RCC 7860 (cell line): ENCODE measurements at places on chromosomes 2 and 18.
A peak's percentile ranks its signal among the peaks of the same experiment; 100 is the strongest.

DNA sequence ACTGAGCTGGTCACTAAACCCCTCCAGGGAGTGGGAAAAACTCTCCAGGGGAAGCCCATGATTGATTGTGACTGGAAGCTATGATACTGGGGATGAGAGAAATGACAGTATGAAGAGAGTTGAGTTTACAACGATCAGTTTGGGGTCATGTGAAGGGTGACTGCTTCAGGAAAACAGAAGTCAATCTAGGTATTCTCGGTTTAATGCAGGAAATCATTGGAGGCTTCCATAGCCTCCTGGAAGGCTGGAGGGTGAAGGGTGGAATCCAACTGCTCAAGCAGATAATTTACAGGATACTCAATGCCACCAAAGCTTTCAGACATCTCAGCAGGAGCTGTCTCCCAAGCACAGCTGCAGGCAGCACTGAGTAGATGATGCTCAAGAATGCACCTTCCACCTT is 154.6 kb downstream of the ZNF516 start:
- no peak for DNase-seq

DNA sequence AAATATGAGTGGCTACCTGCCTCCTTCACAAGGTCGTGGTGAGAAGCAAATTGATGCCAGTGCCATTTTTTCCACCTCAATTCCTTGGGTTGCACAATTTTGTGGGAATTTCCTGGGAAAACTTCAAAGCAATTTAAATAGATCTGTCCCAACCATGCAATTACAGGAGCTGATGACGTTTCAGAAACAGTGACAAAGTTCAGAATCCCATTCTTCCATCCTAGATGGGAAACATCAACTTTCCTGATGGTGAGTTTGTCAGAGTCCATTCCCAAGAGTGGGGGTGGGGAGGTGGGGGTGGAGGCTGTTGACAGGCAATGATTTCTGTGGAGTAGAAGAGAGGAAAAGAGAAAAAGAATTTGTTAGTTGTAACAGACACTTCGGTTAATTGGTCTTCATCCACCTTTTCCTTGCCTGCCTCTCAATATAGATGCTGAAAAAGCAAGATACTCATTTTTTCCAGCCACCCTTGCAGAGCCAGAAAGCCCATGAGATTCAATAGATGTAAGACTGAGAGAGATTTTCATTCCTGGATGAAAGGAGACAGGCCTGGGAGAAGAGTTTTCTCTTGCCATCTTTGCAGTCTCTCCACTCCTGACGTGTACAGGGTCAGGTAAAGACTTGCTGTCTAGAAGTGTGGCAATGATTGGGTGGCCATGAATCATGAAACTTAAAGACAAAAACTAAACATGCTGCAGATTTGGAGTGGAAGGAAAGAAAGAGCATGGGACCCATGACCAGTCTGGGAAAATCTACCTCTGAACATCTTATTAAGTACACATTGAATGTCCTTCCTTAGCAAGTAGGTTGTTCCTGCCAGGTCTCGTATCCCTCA is 47.3 kb downstream of the SOCS6 start:
- DNase-seq, result no peak

DNA sequence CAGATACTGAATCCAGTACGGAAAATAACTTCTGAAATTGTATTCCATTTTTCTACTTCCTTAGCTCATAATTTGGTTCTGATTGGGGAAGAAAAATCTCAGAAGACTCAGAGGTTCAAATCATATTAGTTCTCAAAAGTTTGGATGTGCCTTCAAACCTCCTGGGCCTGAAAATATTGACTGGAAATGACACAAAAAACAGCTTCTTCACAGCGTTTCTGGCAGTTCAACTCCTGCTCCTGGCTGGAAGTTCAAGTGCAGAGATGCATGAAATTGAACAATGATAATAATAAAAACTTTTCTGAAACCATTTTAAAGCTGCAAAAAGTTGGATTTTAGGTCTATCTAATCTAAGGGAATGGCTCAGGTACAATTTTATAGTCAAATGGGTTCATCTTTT is 1459.9 kb upstream of the CELF4 start:
- no peak for DNase-seq

- peak; percentile 12 for DNase-seq
Measured at GRCh38 chr2:72745679-72746368, 80.0 kb downstream of the EXOC6B start.

DNA sequence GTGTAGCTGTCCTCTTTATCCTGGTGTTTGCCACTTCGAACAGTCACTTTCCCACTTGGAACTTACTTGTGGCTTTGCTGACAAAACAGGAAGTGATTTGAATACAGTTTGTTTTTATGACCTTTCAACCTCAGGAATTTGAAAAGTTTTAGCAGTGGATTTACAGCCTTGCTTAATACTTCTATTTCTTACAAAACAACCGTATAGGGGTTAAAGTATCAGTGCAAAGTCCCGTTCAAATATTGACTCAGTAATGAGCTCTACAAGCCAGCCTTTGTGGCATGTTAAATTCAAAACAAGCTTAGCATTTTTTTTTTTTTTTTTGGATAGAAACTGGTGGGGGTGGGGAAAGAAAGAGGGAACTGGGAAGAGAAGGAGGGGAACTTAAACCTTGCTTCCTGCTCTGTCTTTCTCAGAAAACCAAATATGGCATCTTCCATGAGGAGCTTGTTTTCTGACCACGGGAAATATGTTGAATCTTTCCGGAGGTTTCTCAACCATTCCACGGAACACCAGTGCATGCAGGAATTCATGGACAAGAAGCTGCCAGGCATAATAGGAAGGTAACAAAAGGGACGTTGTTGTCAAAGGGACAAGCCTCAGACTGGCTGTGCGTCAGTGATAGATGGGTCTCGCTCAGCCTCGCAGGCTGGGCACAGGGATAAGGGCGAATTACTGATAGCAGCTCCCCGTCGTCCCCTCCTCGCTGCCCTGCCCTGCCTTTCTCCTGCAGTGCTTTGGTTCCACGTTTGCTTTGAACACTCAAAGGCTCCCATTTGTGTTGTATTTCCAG is at the start of gene HNMT:
HNMT (plus strand) TSS at position 408 of the 793 bp plus-strand sequence; CDS start at position 427, 19 bp downstream.
- DNase-seq, result no peak

DNA sequence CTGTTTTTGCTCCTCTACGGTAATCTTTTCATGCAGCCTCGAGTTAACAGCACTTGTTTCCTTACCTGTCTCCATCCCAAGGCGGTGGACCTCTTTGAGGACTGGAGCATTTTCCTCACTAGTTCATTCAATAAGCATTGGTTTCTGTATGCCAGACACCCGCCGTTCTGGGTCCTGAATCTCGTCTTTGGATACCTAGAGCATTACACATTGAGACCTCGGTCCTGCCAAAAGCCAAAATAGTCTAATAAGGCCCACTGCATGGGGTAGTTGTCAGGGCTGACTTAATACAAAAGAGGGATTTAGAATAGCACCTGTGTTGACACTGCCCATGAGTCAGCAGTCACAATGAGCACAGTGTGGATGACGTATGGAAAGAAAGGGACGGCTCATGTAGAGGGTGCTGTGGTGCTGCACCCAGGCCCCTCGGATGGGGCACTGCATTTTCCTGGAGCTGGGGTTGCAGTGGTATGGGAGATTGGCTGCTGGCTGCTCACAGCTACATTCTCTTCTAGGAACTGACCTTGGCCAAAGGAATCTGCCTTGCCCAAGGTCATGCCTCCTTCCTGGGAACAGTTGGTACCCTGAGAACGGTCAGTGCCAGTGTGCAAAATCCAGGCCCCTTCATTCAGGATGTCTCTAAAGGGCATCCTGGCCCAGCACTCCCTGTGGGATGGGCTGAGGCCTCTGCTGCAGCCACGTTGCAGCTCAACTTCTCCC is 126.9 kb upstream of the NCK2 start:
- no peak for DNase-seq

- DNase-seq, result no peak
Measured at GRCh38 chr2:19617257-19617848, 258.9 kb upstream of the OSR1 start.

DNA sequence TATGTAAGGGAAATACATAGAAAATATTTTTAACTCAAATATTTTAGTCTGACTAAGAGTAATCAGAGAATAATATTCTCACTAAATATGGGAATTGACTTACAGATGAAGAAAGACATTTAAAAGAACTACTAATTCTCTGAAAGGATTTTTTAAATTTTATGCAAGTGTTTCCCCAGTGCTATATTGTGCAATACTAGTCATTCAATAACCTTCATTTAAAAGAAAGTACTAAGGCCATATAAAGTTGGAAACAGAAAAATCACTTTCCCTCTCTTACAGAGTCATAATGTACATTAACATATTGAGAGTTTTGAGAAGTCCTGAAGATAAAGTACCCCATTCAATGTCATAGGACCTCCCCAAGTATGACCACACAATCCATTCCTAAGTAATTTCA is 584.6 kb upstream of the ACVR2A start:
- no peak for DNase-seq

- DNase-seq, result no peak
Measured at GRCh38 chr2:187168720-187169713, 279.0 kb downstream of the CALCRL start.

DNA sequence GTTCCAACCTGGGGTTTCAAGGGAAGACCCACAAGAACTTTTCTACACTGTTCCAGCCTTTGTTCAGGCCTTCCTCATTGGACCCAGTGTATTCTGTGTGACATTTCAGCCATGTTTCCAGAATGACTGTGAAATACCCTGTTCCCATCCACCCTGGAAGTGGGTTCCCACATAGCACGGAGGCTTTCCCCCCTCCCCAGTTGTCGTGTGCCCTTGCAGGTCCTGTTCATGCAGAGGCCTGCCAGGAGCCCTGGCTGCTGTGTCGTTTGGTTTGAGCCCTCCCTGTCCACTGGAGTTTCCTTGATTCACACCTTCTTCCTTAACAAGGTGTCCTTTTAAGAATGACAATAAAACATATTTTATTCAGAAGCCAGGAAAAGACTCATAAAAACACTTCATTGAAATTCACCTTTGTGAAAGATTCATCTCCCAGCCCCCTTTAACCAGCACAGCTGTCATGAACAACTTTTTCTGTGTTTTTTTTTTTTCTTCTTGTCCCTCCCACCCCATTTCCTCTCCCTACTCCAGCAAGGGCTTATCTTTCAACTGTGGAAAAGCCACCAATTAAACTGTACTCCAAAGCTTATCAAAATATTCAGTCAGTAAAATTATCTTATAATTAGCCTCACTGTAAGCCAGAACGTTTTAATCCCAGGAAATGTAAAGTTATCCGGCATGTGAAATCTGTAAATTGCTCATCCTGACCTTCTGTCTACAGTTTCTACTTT is 106.4 kb downstream of the ACOXL start:
- no peak for DNase-seq

- DNase-seq, result no peak
Measured at GRCh38 chr2:193980599-193980998, 1676.4 kb upstream of the SLC39A10 start.

DNA sequence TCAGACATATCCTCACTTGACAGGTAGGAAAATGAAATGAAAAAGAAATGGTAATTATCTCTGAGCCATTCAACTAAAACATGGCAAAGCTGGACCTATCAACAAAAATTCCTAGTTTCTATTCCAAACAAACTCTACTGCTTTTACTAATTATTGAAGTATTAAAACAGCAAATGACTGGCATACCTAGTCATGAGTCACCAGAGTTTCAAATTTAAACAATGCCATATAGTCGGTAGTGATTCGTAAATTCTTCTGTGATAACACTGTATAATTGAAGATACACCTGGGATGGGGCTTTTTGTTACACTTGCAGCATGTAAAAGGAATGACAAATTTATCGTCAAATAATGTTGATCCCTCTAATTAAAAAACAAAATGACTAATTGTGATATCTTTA is 153.1 kb upstream of the THUMPD2 start:
- no peak for DNase-seq

- DNase-seq, result no peak
Measured at GRCh38 chr2:203347375-203347774, 19.2 kb downstream of the ABI2 start.

DNA sequence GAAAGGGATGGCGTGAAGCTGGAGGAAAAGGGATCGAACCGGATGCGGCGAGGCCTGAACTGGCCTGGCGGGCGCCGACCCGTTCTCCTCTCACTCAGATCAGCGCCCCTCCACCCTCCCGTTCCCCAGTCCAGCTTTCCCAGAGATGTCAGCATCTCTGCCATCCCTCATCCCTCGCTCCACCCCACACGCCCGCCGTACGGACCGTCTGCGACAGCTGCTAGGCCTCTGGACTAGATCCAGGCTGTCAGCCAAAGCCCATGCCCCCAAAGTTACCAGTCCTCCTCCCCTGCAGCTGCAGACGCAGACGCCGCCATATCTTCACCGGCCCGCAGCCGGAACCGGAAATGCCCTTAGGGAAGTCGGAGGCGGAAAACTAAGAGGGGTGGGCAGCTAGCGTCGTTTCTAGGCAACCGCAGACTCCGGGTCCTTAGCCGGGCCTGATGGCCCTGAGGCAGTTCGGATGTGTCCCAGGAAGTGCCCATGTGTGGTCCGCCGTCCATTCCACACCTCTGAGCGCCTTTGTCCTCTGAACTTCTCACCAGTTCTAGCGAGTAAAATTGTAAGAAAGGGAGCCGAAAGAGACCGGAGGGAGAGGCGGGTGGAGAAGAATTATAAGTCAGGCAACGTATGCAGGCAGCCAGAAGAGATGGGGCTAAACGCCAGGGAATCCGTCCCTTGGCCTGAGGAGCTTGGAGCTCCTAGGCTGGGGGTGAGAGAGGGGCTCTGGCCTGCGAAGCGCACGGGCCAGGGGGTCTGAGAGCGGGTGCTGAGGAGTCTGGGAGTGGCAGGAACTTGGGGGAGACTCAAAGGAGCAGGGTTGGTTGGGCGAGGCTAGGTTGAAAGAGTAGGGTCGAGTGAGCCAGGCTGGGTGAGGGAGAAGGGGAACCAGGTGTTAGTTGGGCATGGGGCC is at the start of the genes RNF25 and STK36:
RNF25 (minus strand) TSS at position 349 of the 913 bp plus-strand sequence; CDS start at position 317, 32 bp downstream.
STK36 (plus strand) TSS at position 433 of the 913 bp plus-strand sequence. CDS start 744 bp downstream, outside the sequence.
- peak; percentile 80 for DNase-seq

GRCh38 chr2:179771791-179772190 is 89.6 kb downstream of the ZNF385B start:
- DNase-seq, result no peak
